Colonic mucosa (tissue), 4 donors: ENCODE measurements at places on chromosomes 7 and 10.

DNA sequence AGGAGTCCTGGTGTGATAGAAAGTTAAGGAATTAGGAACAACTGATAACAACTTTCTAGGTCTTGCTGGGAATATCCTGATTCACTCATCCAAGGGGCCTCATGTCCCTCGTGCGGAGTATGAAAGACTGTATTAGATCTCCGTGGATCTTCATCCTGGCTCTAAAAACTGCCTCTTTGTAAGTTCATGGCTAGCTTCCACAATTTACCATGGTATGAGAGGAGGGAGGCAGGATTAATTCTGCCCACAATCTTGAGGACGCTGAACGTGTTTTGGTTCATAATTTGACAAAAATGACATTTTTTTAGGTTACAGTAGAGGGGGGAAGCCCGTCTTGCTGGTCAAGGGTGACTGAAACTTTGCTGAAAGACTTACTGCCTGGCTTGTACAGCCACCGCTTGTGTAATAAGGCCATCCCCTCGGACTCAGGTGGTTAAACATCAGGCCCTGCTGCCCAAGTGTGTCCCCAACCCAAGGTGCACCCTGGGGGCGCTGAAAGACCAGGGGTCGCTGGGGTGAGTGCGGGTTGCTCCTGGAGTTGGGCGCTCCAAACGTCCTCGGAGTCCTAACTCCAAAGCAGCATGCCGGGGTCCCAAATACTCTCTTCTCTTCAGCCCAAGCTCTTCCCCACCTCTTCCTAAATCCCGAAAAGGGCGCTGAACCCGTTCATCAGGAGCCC is 733 bp downstream of the HIBADH start:
- DNase-seq, result no peak

- no peak for DNase-seq
These were observed 64.8 kb upstream of the GRM8 start for GRCh38 chr7:127317447-127317961.

DNA sequence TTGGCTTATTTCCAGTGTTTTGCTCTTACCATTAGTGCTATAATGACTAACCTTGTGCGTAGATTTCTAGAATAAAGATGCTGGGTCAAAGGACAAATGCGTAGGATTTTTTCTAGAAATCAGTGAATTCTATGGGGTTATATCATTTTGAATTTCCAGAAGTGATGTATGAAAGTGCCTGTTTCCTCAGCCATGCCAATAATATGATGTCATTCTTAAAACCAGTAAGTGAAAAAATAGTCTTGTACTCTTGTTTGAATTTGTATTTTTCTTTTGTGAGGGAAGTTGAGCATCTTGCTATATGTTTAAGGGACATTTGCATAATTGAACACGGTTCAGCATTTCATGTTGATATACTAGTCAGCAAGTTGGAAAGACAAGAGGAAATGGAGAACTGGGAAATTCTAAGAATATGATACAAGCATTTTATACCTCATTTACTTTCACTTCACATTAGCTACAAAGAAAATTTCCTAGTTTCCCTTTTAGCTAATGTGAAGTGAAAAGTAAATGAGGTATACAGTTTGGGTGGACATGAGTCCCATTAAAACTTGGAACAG is 3.8 kb upstream of the DNAH11 start:
- no peak for DNase-seq

DNA sequence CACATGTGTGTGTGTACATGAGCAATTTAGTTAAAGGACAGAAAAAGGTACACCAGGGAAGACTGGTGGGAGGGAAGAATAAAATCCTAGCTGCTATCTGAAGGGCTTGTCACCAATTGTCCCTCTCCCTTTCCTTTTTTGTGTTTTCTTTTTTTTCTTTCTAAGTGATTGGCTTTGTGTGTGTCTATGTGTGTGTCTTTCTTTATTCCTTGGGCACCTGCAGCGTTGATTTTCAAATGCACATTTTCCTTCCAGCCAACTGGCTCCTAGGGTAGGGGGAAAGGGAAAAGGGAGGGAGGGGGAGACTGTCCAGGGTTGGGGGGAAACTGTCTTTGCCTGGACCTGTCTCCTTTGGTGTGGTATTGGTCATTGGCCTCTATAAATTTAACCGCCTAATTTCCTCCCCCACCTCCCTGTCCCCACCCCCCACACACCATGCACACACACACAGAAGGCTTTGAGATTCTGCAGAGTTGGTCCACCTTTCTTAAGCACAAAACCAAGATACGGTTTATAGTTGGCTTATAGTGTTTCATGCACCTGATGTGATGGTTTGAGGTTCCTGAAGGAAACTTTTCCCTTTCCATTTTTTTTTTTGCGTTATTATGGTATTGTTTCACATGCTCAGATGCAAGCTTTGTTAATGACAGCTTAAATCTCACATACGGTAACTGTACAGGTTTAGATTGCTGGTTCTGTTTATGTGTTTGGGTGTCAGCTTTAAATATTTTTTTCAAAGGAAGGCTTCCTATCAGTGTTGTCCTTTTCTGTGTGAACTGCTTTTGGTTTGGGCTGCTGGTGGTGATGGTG is 2.6 kb downstream of the AUTS2 start:
- DNase-seq, result no peak
